ENCODE measurements at places on chromosomes 3 and 15.

GRCh38 chr3:98650971-98651779 lies 57.8 kb upstream of the CPOX start:
- DNase-seq = no peak

DNA sequence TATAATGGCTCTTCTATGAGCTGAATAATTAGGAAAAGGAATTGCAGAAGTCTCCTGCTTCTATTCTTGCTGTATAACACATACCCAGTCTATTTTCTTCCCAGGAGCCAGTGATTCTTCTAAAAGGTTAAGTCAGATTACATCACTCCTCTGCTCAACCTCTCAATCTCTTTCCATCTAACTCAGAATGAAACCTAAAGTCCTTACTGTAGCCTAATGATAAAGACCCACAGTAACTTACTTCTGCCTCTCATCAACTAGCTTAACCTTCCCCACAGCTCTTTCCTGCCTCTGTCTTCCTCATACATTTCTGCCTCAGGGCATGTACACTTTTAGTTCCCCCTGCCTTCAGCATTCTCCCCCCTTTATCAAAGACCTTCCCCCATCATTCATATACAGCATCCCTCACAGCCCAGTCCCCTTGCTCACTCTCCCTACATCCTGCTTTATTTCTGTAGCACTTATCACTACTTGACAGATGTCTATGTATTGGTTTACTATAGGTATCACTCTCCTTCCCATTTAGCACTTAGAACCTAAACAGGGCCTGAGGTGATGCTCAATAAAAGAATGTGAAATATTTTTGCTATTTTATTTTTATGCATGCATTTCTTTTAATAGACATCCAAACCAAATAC lies 28.5 kb upstream of the CMTM6 start:
- DNase-seq = no peak

GRCh38 chr15:78684657-78685056 lies 43.6 kb upstream of the CHRNB4 start:
- no peak for DNase-seq

DNA sequence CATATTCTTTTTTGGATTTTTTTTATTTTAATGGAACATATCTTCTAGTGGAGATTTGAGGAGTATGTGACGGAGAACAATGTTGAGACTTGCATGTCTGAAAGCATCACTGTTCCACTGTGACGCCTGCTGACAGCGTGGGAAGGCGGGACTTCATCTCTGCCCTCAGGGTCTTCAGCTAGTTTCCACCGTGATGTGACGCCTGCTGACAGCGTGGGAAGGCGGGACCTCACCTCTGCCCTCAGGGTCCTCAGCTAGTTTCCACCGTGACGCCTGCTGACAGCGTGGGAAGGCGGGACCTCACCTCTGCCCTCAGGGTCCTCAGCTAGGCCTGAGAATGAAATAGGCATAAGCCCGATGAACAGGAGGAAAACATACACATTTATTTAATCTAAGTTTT lies 70.7 kb downstream of the LMLN start:
- DNase-seq = no peak

- DNase-seq = no peak
These were observed 98.8 kb downstream of the ARPP21 start for GRCh38 chr3:35737934-35738706.

- DNase-seq = no peak
These were observed 89.7 kb upstream of the PHLDB2 start for GRCh38 chr3:111769110-111769991.

GRCh38 chr3:69320871-69321271 lies 65.0 kb downstream of the FRMD4B start:
- DNase-seq = no peak

DNA sequence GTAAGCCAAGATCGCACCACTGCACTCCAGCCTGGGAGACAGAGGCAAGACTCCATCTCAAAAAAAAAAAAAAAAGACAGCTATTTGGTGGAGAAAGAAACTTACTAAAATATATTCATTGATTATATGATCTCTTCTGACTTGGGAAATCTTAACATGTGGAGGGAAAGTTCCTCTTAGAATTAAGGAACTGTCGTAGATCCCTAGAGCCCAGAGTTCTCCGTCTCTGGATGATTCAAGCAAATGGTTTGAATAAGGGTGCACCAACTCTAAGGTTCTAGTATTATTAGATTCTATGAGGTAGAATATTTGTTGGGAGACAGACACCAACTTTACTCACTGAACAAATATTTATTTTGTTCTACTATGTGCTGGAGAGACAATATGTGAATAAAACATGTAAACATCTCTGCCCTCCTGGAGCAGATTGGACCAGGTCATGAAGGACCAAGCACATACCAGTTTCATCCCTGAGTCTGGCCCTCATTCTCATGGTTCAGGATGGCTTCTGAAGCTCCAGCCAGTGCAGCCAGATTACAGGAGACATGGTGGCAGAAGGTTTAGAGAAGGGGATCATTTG lies 129.7 kb downstream of the MITF start:
- DNase-seq = no peak

- DNase-seq = no peak
These were observed 108.4 kb downstream of the SHQ1 start for GRCh38 chr3:72739531-72740466.

GRCh38 chr15:92524874-92525565 lies 130.6 kb downstream of the FAM174B start:
- DNase-seq = no peak

DNA sequence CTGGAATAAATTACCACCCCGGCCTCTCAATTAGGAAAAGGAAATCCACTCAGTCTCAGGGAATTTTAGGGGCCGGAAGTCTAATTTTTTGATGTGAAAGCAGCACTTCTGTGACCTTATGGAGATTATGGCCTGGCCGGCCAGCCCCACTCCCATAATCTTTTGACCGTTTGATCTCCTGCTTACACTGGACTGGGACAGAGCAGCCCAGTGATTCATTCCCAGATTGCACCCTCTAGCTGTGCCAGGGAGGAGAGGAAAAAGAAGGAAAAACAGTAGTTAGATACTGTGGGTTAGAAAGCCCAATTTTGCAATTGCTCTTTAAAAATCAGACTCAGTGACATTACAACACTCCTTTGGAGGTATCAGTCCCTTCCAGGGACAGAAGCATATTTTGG lies 32.4 kb downstream of the GJD2 start:
- DNase-seq = no peak

DNA sequence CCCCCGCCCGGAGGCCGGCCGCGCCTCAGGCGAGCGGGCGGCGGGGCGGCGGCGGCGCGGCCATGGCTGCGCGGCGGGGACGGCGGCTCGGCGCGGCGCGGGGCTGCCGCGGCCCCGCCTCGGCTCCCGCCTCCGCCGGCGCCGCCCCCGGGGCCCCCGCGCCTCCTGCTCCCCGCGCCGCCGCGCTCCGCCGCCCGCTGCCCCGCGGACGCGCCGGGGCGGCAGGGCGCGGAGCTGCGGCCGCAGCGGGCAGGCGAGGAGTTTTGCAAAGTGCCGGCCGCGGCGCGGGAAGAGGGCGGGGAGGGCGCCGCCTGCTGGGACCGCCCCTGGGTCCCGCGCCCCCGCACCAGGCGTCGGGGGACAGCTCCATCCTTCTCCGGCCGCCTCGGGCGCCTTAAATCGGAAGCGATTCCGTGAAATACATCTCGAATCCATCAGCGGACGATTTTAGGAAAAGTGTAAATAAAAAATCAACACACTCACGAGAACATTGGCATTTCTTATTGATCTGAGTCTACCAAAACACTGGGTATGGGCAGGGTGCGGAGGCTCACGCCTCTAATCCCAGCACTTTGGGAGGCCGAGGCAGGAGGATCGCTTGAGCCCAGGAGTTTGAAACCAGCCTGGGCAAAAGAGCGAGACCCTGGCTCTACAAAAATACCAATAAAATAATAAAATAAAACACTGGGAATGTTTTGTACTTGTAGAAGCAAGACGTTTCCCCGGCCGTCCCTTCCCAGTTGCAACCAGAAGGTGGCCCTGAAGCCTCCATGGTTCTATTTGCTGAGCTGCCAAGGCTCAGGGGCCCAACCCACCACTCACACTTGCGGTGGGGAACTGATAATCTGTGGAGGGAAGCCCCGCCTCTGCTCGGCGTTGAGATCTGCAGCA lies 136.9 kb downstream of the NUP210 start:
- no peak for DNase-seq

GRCh38 chr3:52391096-52391495 lies 53.8 kb downstream of the SEMA3G start:
- DNase-seq = no peak
